ENCODE measurements at places on chromosomes 2 and 18. TPM values are rescaled to one million over a fixed set of nuclear protein-coding genes. Genes with fewer than 3 reads are reported as not detected.

ORMDL1 gene
- total RNA-seq = 47.3 TPM

- no peak for DNase-seq
Observed at GRCh38 chr18:27428120-27428519, 243.0 kb upstream of the CHST9 start.

GRCh38 chr2:239566995-239567568 is 166.3 kb upstream of the HDAC4 start:
- peak; percentile 2 for DNase-seq

- no peak for DNase-seq
Observed at GRCh38 chr18:7157760-7158159, 40.2 kb upstream of the LAMA1 start.

MYO3B gene
- total RNA-seq = 0.05 TPM

GRCh38 chr2:22450831-22451230 is 934.1 kb upstream of the KLHL29 start:
- DNase-seq = no peak

DNA sequence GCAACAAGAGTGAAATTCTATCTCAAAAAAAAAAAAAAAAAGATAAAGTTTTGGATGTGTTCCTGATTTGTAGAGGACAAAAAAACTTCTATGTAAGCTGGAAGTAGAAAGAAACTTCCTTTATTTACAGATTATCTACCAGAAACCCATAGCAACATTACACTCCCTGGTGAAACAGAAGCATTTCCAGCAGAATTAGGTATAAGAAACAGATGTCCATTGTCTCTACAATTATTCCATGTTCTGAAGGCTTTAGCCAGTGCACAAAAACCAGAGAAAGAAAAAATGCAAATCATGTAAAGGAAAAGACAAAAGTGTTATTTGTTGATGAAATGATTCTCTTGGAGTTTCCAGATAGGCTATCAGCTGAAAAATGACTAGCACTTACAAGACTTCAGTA is 4.9 kb downstream of the TUBB6 start:
- no peak for DNase-seq

DNA sequence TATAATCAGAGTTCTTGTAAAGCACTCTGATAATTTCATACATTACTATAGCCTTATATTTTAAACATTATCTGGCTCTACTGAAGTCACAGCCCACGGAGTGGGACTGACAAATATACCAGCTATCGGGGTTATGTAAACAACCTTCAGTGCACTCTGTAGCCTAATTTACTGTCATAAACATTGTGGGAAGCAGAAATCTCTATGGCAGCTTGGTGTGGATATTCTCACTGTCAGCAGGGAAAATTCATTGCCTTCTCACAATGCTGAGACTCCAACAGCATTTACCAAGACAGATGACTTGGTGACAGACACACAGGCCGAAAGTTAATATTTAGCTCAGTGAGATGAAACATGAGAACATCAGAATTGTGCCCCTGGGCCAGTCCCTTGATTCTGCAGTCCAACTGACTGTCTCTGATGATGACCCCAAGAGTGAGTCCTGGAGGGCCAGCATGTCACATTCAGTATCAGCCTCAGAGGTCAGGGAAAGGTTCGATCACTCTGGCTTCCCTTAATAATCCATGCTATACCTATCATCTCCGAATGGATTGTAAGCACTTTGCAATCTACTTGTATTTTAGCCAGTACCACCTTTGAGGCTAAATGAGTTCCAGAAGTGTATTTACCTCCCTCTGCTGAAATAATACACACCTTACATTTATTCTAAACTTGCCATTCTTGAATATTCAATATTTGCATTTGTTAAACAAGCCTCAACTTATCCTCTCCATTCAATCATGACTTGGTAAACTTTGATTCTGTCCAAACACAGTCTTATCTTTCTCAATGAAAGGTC is 146.2 kb upstream of the OSR1 start:
- no peak for DNase-seq

- DNase-seq = no peak
Observed at GRCh38 chr2:101160454-101160853, 9.3 kb upstream of the TBC1D8 start.

MEP1B gene
- not detected for total RNA-seq

- peak; percentile 91 for DNase-seq
Observed at GRCh38 chr18:80157708-80158343, 48.8 kb downstream of the ADNP2 start.

GALR1 gene
- total RNA-seq = 0.05 TPM

- DNase-seq = no peak
Observed at GRCh38 chr18:38654946-38655345, 1089.3 kb upstream of the CELF4 start.

ANKRD30BL gene
- total RNA-seq = not detected

DNA sequence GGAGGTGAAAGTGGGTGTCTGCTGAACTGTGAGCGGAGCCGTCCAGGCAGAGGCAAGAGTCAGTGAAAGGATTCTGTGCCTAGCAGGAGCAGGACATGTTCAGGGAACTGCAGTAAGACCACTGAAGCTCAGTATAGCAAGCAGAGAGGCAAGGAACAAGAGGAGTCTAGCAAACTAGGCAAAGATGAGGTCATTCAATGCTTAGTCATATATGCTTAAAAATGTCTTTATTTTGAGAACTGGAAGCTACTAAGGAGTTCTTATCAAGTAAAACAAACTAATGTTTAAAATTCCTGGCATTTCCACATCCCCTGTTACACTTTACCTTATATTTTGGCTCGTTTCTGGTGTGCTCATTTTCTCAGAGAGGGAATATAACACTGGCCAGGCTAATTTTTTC is 913.4 kb downstream of the CBLN2 start:
- DNase-seq = no peak

- DNase-seq = no peak
Observed at GRCh38 chr2:57880967-57881366, 165.6 kb upstream of the VRK2 start.

DNA sequence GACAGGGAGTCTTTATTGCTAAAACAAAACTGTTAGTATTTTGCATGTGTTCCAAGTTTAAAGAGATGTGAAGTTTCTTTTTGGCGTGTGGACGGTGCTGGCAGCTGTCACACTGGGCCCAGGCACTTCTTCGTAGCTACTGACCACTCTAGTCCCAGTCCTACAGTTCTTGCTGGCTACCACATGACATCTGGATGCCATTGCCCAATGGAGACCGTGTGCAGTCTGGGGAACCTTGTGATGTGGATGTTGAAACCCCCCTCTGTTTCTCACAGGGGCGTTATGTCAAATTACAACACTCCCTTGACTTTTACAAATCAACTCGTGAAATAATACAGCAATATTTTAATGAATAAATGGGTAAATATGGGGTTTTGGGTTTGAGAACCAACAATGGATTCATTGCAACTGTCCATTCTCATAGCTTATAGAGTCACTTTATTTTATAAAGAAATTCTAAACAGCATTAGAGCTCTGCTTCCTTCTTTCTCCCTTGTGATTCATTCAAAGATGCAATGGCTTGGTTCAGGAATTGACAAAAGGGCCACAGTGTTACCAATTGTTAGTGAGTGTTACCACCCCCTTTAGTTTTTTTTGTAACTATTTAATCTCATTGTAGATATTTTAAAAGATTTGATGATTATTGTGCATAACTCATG is 1.2 kb downstream of the GPD2 start:
- no peak for DNase-seq

All from posterior vena cava (tissue), 2 donors.